ENCODE measurements at places on chromosomes 11 and 22.
A peak's percentile ranks its signal among the peaks of the same experiment; 100 is the strongest.

- DNase-seq = peak; percentile 93
These were observed 17.5 kb downstream of the RELT start for GRCh38 chr11:73393479-73394415.

- no peak for DNase-seq
These were observed 67.4 kb downstream of the ZNRF3 start for GRCh38 chr22:28950617-28951411.

DNA sequence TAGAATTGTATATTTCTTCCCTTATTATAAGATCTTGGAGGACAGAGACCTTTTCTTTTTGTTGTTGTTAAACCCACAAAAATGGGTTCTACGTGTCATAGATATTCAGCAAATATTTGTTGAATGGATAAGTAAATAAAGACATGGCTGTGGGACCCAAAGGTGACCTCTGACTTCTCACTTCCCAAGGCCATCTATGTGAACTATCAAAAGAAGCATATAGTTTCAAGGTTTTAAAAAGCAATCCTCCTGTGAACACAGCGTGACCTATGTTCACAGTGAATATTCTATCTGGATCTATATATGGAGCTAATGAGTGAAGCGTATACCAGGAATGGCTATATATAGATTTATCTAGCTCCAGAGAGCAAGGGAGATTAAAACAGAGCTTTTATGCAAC, 312.8 kb upstream of the C11orf87 start:
- DNase-seq = no peak

- peak; percentile 80 for DNase-seq
These were observed 19.7 kb downstream of the SLC37A2 start for GRCh38 chr11:125082611-125083311.

DNA sequence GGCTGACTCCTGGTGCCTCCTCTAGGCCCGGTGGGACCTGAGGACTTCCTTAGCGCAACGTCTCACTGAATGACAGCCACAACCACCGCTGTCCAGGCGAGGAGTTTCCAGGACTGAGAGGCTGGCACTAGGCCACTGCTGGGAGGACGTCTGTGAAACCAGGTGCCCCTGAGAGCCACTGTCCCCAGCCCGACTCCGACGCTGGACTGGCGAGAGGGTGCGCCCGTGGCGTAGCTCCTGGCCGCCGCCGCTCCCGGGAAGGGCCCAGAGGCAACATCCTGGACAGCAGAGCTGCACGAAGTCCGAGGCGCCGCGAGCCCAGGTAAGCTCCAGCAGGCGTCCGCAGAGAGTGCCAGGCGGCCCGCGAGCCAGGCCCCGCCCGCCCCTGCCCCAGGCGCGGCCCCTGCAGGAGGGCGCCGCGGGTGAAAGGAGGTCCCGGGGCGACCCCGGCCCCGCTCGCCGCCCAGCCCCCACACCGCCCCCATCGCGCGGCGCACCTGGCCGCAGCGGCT, 525 bp downstream of the DGCR2 start:
- peak; percentile 63 for DNase-seq

DNA sequence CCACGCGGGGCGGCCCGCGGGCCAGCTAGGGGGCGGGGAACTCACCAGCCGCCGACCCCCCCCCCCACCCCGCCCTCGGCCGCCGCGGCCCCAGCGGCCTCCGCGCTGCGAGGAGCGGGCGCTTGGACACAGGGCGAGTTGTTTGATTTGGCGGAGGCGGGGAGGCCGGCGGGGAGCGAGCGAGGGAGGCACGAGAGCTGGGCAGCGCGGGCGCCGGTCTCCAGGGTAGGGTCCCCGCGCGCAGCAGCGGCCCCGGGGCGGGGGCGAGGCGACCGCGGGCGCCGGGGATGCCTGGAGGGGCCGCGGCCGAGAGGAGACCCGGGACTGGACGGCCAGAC, 64.4 kb downstream of the NAV2 start:
- DNase-seq = peak; percentile 73

DNA sequence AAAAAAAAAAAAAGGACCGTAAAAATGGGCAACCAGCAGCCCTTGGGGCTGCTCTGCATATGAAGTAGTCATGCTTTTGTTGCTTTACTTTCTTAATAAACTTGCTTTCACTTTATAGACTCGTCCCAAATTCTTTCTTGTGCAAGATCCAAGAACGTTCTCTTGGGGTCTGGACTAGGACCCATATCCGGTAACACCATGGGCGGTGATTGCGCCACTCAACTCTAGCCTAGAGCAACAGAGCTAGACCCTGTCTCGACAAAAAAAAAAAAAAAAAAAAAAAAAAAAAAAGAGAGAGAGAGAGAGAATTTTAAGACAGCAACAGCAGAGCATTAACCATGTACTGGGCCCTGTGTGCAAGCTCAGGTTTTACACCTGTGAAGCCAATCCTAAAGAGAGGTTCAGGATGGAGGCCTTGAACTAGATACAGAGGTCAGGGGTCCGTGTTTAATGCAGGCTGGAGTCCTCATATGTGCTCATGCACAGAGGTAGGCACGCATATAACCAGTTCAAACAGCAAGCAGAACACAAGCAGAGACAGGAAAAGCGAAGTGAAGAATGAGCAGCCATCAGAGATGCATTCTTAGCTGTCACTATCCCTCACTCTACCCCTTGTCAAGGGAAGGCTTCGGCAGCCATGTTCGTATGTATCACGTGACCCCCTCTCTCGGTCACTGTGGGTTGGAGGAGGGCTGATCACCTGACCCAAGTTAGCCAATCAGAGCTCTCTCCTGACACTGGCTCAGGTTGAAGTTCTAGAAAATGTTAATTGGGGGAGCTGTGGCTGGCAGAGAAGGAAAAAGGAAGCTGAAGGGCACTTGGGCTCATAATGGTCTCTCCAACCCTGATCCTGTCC, 16.7 kb upstream of the SYT12 start:
- no peak for DNase-seq

- peak; percentile 4 for DNase-seq
These were observed 41.8 kb upstream of the ACCSL start for GRCh38 chr11:44005956-44006355.

GRCh38 chr11:5304046-5304445, 2.3 kb upstream of the OR51B4 start:
- peak; percentile 40 for DNase-seq

DNA sequence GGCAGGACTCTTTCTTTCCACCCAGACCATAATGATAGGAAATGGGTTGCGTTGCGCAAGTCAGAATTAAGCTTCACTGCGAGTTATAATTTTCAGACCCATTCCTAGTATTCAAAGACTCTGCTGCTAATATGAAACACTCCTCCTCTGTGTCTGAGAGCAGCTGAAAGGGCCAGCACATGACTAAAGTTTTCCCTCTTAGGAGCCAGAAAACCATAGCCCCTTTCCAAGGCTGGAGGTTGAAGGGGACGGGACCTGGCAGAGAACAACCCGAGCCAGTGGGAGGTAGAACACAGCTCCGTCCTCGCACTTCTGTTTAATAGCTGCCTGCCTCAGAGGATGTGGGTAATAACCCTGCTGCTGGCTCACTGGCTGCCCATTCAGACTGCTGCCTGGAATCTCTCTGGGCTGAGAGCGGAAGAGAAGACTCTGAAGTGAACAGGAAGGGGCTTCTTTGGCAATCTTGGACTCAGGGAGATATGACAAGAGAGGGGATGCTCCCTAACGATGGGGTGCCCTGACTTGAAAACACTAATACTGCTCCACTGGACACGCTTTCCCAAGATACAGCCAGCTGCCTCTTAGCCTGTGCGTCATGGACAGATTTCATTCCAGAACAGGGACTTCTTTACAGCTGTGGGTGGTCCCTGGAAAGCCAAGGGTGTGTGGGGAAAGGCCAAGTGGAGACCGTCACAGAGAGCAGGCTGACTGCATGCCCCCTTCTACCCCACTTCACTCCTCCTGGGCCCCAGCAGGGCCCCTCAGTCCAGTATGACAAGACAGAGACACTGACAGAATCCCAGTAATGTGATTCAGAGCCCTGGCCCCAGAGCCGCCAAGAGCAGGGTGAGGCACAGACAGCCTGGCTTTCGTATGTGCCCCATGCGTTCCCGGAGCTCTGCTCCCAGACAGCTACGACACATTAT, 156.9 kb downstream of the FEZ1 start:
- peak; percentile 48 for DNase-seq

DNA sequence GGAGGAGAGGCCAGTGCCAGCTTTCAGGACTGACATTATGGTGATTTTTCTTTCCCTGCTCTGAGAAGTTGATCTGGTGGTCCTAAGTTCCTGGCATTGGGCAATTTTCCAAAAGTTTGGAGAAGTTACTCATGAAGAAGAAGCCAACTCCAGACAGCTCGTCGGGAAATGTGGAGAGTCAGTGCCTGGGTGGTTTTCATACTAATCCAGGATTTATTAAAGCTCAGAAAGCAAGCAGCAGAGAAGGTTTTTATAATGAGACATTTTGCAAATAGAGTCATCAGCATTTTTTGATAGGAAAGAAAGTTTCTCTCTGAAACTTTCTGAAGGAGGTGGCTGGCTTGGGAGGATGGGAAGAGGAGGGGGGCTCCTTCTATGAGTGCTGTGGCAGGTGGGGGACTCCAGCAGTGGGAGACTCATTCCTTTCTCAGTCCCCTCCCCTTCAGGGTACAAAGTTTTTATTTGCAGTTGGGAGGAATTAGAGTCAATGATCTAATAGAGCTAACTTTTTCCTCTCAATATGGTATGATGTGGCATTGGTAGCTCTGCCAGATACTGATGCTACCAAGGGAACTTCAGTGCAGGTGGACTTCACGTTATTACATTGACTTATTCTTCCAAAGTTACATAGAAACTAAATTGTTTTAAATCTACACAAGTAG, 55.4 kb downstream of the LIF start:
- no peak for DNase-seq

GRCh38 chr11:1057806-1058205, 16.9 kb upstream of the MUC2 start:
- DNase-seq = no peak

DNA sequence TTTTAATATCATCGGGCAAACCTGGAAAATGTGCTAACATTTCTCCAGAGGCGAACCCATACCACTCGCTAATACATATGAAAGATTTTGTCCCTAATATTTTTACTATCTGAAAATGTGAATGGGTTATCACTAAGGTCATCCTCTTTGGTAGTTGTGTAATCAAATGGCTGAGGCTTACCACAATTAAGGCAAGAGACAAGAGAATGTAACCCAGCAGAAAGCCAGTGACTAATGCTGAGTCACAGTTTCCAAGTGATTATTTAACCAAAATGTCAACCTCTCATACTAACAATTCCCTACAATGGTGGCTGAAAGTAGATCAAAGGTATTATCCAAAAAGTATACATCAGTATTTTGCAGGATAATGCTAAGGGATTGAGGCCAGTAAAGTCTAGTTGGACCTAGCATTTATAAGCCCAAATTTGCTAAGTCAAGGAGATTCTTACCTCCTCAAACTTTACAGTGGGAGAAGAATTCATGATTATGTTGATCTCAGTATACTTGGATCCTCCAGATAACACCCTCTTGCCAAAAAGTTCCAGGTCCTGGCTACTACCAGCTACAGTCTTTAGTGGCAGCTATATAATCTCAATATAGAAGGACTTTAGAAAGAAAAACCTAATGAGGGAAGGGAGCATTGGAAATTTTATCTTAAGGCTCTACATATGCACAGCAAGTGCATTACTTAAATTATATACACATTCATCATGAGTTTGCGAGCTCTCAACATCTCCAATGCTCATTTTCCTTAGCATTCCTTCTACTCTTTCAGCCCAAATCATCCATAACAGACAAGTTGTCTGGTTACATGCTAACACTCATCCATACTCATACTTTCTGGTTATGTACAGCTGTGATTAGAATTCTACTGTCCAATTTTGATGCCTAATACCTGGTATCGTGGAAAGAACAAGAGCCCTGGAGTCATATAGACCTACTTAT, 25.4 kb downstream of the SIK3 start:
- DNase-seq = peak; percentile 82

DNA sequence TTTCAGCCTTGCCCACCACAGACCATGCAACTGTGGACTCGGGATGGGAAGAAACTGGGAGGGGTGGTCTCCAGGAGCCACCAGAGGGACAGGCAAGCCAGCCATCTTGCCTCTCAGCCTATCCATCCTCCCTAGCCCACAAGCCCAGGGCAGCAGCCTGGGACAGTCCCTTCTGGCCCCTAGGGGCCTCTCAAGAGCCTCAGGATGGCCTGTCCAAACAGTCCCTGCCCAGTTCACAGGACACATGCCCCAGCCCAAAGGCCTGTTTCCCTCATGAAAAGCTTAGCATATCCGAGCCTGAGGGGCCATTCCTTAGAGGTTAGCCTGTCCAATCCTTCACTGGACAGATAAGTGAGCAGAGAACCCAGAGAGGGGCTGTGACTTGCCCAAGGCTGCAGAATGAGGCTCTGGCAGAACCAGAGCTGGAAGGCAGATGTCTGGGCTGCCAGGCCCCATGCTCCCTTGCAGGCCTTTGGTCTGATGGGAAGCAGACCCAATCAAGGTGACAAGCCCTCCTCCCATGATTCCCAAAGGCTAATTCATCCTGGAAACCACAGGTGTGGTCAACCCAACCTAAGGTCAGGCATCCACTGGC, 28.2 kb downstream of the LRRC10B start:
- no peak for DNase-seq

All from AG20443 (cell line).